Kidney glomerular epithelial cell (primary cell): ENCODE measurements at places on chromosomes 2 and 18.

DNA sequence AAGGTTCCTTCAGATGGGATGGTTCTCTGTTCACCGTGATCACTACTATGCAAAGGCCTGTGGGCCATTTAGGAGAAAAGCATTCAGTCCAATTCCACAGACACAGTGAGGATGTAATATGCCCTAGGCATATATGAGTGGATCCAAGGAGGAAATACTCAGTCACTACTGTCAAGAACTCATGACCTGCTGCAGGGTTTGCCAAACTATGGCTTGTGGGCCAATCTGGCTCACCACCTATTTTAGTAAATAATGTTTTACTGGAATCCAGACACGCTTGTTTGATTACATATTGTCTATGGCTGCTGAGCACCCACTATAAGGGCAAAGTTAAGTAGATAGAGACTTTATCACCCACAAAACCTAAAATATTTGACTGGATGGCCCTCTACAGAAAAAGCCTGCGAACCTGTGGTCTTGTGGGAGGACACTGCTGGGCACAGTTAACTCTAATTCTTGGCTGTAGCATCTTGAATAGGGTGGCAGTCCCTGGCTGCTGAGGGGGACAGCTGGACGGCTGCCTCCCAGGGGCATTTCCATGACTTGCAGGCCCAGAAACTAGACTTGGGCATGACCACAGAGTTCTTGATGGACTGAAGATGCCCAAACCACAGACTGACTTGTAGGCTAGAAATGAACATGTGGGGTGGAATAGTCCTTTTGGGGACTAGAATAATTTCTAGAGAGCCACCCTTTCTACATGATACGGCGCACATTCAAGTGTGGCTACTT, 20.6 kb upstream of the LTBP1 start:
- no peak for DNase-seq

DNA sequence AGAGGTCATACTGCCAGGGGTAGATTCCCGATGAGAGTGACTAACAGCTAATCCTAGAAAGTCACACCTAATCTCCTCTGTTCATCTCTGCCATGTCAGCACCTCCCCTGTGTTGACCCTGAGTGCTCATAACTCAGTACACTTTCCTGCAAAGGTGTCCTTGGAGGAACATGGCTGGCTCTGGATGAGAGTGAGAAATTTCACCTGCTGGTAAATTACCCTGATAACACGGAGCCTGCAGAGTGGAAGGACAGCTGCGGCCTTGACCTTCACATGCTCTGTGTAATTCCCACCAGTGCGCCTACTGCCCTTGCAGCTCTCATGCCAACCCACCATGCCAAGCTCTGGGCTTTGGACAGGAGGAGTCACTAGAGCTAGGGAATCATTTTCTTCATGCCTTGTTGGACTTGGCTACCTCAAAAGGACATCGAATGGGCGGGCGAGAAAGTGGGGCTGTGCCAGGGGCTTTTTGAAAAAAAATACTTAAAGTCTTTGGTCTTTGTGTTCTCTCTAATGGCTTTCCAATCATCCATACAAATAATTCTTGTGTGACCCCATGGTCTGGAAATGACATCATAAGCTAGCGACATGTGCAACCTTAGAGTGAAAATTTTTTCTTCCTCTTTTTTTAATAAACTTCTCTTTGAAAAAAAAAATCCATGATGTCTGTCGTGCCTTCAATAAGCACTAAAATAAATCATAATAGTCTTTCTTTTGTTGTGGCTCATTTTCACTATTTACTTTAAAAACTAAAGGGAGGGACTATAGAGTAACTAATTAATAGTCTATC, 319.9 kb downstream of the MYCN start:
- no peak for DNase-seq

DNA sequence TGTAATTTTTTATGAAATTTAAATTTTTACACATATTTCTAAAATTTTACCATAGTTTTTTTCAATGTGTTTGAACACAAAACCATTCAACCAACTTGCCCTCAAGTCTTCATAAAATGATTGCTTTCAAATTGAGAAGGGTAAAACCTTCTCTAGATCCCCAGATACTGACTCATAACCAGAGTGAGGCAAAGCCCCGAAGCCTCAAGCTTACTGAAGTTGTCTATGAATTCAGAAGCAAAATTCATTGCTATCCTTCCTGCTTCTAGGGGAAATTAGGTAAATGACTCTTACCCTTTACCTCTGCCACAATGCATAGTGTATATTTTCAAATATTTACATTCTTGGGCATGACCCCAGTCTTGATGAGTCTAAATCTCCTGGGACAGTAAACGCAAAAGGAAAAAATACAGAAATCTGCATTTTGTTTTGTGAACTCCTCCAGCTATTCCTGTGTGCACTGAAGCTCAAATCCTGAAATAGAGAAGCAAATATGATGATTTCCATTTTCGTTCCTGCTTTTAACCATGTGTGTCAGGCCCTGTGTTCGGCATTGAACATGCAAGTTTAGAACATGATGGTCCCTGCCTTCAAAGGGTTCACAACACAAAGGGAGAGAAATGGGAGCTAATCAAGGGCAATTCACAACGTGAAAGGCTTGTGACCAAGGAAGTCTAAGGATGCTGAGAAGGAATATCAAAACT, 246.3 kb downstream of the SUCLG1 start:
- no peak for DNase-seq

DNA sequence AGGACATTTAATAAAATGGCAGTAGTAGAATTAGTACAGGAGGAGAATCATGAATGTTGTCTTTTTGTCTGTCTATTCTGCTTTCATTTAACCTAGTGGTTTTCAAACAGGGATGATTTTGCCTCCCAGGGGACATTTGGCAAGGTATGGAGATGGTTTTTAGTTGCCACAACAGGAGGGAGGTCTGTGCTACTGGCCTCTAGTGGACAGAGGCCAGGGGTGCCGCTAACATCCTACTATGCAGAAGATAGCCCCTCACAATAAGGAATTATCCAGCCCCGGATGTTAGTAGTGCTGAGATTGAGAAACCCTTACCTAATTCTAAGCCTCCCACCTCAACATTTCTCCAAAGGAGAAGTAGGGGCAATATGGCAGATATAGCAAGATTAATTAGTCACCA, 18.3 kb downstream of the FASTKD2 start:
- DNase-seq, result no peak

DNA sequence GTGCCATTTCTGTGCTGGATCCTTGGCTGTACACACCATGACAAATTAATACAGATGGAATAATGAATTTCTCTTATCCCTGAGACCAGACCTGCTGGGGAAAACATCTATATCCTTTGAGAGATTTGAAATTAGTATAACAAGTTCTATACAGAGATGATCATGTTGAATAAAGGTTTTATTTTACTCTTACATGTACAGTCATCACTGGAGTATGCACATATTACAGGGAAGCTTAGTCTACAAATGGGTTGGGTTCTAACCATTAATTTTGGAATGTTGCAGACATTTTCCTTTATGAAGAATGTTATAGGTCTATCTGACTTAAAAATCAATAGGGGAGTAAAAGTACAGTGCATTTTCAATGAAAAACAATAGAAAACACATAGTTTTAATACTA, 29.9 kb upstream of the MMADHC start:
- no peak for DNase-seq

- DNase-seq, result no peak
Observed at GRCh38 chr2:241182126-241182525, 6.4 kb upstream of the ANO7 start.

- peak; percentile 2 for DNase-seq
Observed at GRCh38 chr2:31070339-31071125, 67.7 kb downstream of the GALNT14 start.

- DNase-seq, result no peak
Observed at GRCh38 chr18:37451239-37451825, 114.3 kb downstream of the CELF4 start.

- DNase-seq, result no peak
Observed at GRCh38 chr18:47485221-47485797, 233.8 kb upstream of the SKOR2 start.

DNA sequence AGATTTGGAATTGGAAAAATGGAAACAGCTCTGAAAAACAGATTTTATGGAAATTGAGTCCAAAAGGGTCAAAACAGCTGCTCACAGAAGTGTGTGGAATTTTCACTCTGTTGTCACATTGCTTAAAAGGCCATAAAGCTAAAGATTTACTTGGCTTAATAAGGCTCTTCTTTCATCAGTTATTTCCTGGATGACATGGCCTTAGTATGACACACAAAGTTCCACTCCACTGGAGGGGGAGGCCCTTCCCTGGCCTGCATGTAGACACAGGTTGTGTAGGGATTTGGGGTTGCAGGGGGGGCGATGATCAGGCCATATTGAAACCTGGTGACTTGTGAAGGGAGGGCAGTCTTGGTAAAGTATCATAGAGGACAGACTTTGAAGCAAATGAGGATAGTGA, 34.0 kb downstream of the TMEM185B start:
- no peak for DNase-seq

DNA sequence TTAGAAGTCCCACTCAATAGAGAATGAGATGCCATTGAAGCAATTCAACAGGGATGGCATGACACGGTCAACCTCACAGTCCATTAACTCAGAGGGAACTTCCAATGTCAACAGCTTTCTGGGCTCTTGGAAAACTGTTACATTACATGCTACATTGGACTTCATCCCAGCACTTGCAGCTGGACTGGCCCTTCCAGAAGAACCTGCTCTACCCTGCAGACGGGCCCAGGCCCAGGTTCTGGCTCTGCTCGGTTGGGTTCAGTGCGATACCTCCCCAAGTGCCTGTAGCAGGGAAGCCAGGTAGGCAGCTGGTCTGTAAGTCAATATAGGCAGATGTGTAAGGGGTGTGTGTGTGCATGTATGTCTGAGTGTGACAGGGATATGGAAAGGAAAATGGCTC, 12.9 kb downstream of the LAMA1 start:
- peak; percentile 39 for DNase-seq

DNA sequence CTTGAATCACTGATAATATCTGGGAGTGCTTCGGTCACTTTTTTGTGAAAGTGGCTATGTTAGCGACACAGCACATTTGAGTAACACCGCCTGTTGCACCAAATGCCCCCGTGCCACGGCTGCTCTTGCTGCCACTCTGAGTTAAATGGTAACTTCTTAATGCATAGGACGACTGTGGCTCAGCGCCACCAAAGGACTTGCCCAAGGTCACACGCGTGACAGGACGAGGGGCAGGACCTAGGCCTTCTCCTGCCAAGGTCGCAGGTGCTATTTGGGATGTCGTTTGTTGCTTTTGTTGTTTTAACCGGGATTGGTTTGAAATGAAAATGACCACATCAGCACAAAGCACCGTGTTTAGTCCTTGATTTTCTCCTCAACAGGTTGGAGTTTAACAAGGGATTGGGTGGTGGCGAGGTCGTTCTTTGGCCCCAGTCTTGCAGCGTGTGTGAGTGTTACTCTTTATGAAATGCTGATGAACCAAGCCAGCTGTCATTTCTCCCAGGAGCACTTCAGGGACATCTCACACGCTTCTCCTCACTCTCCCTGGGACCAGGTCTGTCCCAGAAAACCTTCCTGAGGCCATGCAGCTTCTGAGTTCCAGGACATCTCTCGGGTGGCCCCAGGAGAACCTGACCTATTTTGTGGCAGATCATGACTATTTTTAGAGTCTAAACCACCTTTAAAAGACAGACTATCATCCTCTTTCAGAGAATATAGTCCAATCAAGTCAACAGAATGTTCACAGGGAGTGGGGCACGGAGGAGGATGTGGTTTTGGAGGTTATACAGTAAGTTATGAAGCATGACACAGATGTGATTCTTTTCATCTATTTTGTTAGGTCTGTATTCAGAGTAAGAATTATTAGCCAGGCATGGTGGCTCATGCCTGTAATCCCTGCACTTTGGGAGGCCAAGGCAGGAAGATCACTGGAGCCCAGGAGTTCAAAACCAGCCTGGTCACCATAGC, 49.9 kb downstream of the MTCL1 start:
- peak; percentile 52 for DNase-seq

GRCh38 chr2:241443486-241444223, 64.7 kb downstream of the STK25 start:
- DNase-seq, result peak; percentile 46

DNA sequence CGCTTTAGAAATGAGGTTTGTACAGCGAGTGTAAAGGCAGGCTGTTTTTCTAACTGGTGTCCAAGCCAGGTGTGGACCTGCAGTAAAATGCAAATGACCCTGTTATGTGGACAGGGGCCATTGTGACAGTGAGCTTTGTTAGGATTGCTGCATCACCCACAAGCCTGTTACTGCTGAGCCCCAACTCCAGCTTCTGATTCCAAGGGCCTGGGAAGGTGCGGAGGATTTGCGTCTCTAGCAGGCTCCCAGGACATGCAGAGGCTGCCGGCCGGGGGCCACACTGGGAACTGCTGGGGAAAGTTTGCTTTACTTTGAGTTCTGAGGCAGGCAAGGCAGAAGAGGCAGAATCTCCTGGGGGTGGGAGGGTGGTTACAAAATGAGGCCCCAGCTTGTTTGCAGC, 164.1 kb downstream of the GLI2 start:
- DNase-seq, result no peak

- DNase-seq, result no peak
Observed at GRCh38 chr18:76913583-76913982, 91.2 kb downstream of the ZNF236 start.

- DNase-seq, result peak; percentile 77
Observed at GRCh38 chr18:41938445-41938844, 16.6 kb upstream of the PIK3C3 start.

GRCh38 chr2:166485558-166486178, 8.4 kb downstream of the SCN7A start:
- no peak for DNase-seq

DNA sequence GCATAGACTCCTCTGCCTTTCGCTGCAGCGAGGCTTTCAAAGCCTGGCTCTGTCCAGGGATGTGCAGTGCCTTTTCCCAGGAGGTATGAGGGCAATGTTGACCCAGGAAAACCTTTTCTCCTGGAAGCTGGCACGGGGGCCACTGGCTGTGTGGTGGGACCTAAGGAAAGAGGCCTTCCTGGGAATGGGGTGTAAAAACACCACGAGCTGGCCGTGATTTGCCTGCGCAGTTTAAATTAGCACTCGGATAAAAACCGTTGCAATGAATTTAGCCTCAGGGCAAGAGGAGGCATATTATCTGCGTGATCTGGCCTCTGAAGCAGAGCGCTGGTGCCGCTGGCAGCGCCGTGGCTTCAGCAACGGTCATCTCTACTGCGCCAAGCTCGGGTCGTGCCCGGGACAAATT, 3.0 kb downstream of the OSR1 start:
- DNase-seq, result no peak

- DNase-seq, result no peak
Observed at GRCh38 chr2:166444306-166444705, 49.7 kb downstream of the SCN7A start.

GRCh38 chr2:235116885-235117492, 165.2 kb downstream of the SH3BP4 start:
- peak; percentile 25 for DNase-seq
